ENCODE measurements at places on chromosomes 12 and 14.

- DNase-seq, result no peak
Observed at GRCh38 chr14:63204407-63205043, at the start of gene RHOJ. RHOJ (plus strand) TSS chr14:63204443; CDS start chr14:63204870, 427 bp downstream.

DNA sequence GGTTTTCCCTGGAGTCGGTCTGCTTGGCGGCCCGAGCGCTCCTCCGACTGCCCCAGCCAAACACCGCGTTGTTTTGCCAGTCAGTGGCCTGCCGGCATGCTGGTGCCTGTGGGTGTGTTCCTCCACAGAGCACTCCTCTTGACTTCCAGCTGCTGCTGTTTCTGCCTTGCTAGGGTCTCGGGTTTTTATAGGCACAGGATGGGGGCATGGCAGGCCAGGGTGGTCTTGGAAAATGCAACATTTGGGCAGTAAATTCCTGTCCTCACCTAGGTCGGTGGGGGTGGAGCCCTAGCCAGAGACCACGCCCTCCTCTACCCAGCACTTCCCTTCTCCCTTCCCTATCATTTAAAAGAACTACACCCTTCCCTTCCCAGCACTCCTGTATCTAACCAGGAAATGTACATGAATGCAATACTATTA lies 34.7 kb upstream of the VASH1 start:
- no peak for DNase-seq

DNA sequence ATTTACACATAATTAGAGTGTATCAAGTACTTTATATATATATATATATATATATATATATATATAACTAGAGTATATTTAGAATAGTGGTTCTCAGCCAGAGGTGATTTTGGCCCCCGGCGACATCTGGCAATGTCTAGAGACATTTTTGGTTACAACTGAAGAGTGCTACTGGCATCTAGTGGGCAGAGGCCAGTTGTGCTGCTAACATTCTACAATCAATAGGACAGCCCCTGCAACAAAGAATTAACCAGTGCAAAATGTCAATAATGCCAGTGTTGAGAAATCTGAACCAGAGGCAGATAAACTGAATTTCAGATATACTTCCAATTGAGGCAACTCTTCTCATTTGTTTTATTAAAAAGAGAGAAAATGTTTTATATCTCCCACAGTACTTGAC lies 8.9 kb downstream of the GTF2A1 start:
- DNase-seq, result no peak

DNA sequence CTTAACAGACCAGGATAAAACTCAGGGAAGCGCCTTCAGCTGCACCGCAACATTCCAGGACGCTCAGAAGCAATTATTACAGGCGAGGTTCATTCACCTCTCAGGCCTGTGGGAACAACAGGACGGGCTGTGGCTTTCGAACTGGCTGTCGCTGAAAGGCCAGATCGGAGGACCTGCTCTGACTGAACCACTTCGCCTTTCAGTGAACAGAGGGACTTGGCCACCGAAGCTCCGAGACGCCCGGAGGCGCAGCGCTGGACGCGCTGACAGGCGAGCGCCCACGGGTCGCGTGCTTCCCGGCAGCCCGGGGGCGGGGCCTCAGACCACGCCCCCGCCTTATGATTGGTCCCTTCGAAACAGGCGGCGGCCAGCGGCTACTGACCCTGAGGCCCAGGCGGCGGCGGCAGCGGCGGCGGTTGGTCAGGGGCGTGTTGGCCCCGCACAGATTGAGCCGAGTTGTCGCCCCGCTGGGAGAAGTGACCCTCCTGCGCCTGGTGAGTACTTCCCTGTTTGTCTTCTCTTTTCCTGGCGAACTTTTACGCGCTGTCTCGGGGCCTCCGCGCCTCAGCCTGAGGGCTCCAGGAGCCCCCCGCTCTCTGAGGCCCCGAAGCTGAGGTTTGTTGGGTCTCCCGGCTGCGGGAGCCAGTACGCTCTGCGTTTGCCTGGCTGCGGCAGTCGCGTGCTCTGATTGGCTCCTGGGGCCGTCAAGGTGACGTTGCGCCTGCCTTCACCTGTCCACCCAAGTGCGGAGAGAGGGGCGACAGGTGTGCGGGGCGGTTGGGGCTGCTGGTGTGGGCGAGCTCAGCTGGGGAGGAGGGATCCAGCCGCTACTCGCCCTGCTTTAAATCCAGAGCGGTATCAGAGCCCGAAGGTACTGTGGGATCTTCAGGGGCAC lies at the start of gene GAS2L3:
GAS2L3 (plus strand) TSS at position 393 of the 895 bp plus-strand sequence. CDS start 21,221 bp downstream, outside the sequence.
- no peak for DNase-seq

GRCh38 chr12:44626883-44627282 lies 249.2 kb downstream of the NELL2 start:
- DNase-seq, result no peak

DNA sequence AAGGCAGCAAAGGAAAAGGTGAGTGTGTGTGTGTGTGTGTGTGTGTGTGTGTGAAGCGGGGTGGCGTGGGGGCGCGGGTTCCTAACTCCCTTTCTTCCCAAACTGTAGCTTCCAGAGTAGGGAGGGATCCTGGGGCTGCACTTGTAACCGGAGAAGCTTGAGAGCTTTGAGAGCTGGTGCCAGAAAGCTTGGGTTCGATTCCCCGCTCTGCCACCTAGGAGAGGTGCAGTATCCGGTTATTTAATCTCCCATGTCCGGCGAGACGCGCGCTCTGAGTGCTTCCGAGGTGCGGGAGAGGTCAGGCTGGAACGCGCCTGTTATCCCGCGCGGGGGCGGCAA lies 7.2 kb upstream of the RACGAP1 start:
- no peak for DNase-seq

All from glomerular endothelial cell (primary cell).